ENCODE measurements at places on chromosomes 4 and X.

DNA sequence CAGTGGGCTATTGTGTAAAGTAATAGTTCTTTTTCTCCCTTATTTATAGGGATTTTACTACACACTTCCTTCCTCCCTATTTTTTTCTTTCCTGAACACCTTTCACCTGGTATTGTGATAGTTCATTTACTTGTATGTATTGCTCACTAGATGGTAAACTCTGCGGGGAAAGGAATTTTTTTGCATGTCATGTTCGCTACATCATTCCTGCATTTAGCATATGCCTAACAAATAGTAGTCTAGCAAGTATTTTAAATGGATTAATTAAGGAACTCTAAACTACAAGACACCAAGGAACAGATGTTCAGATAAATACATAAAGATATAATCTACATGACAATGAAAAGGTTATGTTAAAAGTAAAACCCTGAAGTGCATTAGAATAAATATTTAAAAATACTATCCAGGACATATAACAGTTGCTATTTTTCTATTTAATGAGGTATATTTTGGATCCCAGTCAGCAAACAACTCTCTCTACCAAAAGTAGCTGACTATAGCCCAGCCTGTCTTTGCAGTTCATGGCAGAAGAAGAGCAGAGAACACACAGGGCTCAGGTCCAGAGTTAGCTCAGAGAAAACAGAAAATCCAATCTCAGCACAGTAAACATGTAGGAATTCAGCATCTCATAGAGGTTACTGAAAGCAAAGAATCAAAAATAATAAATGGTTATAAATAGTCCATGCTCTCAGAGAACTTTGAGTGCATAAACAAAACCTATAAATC lies 87.8 kb downstream of the PACRGL start:
- no peak for DNase-seq

- DNase-seq, result no peak
These were observed 85.6 kb upstream of the EGFL6 start for GRCh38 chrX:13483773-13484172.

DNA sequence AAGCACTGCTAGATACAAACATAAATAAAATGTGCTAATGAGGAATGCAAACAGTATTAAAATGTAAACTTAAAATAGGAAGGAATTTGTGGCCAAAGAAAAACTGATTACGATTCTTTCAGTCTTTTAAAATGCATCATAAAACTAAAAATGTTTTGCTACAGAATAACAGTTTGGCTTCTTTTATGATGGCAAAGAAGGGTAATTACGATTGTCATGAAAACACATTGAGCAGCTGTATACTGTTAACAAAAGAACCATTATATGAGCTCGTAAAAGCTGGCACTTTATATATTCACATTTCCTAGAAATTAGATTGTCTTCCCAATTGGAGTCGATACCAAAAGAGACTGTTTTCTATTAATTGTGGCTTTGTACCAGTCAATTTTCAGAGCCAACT lies 290.4 kb downstream of the NR3C2 start:
- DNase-seq, result no peak

DNA sequence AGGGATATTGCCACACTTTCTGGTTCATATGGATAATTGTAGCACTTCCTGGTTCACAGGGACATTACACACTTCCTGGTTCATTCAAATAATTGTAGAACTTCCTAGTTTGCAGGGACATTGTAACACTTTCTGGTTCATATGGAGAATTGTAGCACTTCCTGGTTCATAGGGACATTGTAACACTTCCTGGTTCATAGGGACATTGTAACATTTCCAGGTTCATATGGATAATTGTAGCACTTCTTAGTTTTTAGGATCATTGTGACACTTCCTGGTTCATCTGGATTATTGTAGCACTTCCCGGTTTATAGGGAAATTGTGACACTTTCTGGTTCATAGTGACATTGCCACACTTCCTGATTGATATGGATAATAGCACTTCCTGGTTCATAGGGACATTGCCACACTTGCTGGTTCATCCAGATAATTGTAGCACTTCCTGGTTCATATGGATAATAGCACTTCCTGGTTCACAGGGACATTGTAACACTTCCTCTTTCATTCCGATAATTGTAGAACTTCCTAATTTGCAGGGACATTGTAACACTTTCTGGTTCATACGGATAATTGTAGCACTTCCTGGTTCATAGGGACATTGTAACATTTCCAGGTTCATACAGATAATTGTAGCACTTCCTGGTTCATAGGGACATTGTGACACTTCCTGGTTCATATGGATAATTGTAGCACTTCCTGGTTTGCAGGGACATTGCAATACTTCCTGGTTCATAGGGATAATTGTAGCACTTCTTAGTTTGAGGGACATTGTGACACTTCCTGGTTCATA lies 59.2 kb upstream of the CD99 start:
- DNase-seq, result no peak

DNA sequence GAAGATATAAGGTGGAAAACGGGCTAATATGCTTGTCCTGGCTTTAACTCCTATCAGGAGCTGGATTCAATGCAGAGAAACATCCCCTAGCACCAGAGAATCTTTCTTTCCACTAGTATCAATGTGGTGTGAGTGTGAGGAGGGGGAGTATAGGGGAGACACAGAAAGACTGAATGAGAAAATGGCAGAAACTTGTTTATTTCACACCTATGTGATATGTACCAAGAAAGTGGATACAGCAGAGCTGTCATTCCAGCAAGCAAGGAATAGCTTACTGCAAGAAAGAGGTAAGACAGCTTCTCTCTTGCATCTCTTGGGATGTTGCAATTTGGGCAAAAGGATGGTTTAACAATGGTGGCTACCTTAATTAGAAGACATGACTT lies 105.6 kb downstream of the LNX1 start:
- no peak for DNase-seq

DNA sequence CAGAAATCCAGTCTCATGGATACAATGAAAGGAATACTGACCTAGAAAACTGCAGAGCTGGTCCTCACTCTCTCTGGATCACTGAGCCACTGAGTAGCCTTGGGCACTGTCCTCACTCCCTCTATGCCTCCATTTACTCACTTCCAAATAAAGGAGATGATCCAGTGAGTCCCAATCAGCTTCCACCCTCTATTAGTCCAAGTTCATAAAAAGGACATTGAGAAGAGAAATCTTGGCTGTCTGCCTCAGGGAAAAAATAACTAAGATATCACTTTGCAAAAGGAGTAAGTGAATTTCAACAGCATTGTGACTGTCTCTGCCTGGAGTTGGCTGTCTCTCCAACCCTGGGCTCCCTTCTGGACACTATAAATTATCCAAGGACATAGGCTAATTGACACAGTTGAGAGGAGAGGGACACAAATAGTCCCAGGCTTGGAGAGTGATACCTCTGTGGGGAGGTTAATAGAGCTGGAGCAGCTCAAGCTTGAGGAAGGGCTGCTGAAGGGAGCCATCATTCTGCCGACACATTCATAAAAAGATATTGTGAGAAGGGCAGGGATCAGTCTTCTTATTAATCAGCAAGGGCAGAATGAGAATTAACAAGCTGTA lies 572.3 kb downstream of the RAB28 start:
- DNase-seq, result no peak

GRCh38 chrX:143429131-143429530 lies 88.1 kb downstream of the SPANXN3 start:
- no peak for DNase-seq

DNA sequence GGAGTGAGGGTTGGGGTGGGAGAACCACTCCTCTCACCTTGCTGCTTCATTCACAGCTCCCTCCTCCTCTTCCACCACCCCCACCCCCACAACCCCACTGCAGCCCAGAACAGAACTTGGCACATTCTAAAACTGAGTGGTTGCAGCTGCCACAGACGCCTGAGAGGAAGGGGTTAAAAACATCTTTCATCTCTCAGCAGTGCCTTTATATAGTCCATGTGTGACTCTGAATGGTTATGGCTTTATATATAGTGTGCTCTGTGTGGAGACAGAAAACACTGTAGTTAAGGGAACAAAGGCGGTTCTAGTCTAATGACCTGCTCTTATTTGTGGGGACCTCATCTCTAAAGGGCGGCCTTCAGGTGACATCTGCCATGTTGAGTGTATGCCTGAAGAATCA lies 144.8 kb downstream of the BCOR start:
- DNase-seq, result no peak

- no peak for DNase-seq
These were observed 12.8 kb downstream of the ZFP42 start for GRCh38 chr4:188008377-188008776.

GRCh38 chr4:96380106-96380505 lies 540.2 kb downstream of the PDHA2 start:
- DNase-seq, result no peak

GRCh38 chr4:122836941-122837340 lies 10.3 kb downstream of the FGF2 start:
- DNase-seq, result no peak
